ENCODE measurements at places on chromosomes 1 and 21. TPM values are rescaled to one million over a fixed set of nuclear protein-coding genes. Genes with fewer than 3 reads are reported as not detected.

TATDN3 gene
- 20.1 TPM for total RNA-seq

ADORA1 gene
- total RNA-seq = 16.5 TPM

TEX38 gene
- total RNA-seq = not detected

NUAK2 gene
- total RNA-seq = 4.8 TPM

OR2L3 gene
- not detected for total RNA-seq

GPR37L1 gene
- total RNA-seq = under 0.01 TPM

TMEM54 gene
- 29.4 TPM for total RNA-seq
